Stimulated activated CD4-positive, alpha-beta T cell treated with anti-CD3 and anti-CD28 coated beads, Interleukin-15, amount 100 ng/mL, for 24 hours (primary cell): ENCODE measurements at places on chromosomes 16 and 17.
A peak's percentile ranks its signal among the peaks of the same experiment; 100 is the strongest.

- DNase-seq, result peak; percentile 33
These were observed at the start of gene HSF4 for GRCh38 chr16:67164599-67165061. Gene HSF4 (plus strand): TSS chr16:67164745. CDS start chr16:67164812, 67 bp downstream.

- no peak for DNase-seq
These were observed 47.1 kb upstream of the CLEC19A start for GRCh38 chr16:19238406-19238805.

DNA sequence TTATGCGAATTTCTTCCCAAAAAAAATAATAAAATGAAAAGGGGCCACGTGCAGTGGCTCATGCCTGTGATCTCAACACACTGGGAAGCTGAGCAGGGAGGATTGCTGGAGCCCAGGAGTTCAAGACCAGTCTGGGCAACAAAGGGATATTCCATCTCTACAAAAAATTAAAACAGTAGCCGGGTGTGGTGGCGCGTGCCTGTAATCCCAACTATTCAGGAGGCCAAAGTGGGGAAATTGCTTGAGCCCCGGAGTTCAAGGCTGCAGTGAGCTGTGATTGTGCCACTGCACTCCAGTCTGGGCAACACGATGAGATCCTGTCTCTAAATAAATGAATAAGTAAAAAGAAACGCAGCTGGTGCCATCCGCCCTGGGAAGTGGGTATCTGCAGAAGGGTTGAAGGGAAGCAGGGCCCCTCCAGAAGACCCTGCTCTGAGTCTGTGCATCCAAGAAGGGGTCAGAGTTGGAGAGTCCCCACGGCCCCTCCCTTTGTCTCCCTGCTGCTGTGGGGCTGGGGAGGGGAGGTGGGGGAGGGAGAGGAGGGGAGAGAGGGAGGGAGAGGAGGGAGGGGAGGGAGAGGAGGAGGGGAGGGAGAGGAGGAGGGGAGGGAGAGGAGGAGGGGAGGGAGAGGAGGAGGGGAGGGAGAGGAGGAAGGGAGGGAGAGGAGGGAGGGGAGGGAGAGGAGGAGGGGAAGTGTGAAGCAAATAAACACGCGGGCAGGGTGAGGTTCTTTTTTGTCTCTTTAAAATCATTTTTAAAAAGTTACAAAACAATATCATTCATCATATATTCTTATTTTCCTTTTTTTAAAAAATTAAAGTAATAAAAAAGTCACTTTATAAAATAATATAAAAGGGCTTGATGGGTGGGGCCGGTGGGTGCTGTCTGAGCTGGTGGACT is 5.0 kb upstream of the MYADML2 start:
- no peak for DNase-seq

DNA sequence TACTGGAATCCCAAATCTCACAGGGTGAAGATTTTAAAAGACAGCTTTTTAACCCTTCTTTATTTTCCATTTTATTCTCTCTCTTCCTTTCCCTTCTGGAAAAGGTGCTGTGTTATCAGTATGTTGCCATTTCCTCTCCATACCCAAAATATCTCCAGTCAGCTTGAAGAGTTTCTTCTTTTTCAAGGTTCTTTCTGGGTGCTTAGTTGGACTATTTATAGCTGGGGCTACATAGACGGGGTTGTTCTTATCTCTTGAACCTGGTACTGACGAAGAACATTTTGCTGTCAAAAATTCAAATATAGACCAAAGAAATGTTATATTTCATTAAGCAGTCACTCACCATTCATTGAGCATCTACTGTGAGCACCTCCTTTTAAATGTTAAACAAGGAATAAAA is 48.6 kb downstream of the IST1 start:
- no peak for DNase-seq

GRCh38 chr16:76204249-76204648 is 73.0 kb upstream of the CNTNAP4 start:
- no peak for DNase-seq

GRCh38 chr16:82340531-82340930 is 170.5 kb upstream of the MPHOSPH6 start:
- no peak for DNase-seq

- no peak for DNase-seq
These were observed 13.1 kb downstream of the BCAR1 start for GRCh38 chr16:75238132-75238852.

GRCh38 chr17:58679263-58680037 is 12.4 kb downstream of the TEX14 start:
- DNase-seq, result no peak

GRCh38 chr17:57735230-57735629 is 9.9 kb downstream of the CCDC182 start:
- no peak for DNase-seq
